ENCODE measurements at places on chromosomes 16 and 17. TPM values are rescaled to one million over a fixed set of nuclear protein-coding genes. Genes with fewer than 3 reads are reported as not detected.

- H3K27ac ChIP-seq = peak overlapping the region; percentile 65
- H3K27me3 ChIP-seq = no peaks in the 10 kb centered on the region
- H3K36me3 ChIP-seq = no peaks in the 10 kb centered on the region
Observed at GRCh38 chr17:68909066-68909465, 46.1 kb downstream of the ABCA8 start.

Gene RPL27
- total RNA-seq = 1,412 TPM

DNA sequence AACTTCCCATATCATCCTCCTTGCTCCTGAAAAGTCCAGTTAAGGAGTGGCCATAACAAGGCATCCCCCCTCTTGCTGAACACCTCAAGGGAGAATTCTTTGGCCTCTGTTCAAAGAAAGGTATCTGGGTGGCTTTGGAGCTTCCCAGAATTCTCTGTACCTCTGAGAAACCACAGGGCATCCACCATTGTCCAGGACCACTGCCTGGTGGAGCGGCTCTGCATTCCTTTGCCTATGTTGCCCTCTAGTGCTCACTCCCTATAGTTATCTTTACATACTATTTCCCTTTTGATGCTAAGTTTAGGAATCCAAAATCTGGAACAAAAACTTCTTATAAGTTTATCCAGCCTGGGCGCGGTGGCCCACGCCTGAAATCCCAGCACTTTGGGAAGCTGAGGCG lies 30.3 kb downstream of the CHD9NB start:
- H3K4me1 ChIP-seq = no peaks in the 10 kb centered on the region
- no peak for DNase-seq
- no peak overlapping the region for H3K4me3 ChIP-seq
- no peaks in the 10 kb centered on the region for H3K36me3 ChIP-seq
- H3K27me3 ChIP-seq = no peaks in the 10 kb centered on the region

DNA sequence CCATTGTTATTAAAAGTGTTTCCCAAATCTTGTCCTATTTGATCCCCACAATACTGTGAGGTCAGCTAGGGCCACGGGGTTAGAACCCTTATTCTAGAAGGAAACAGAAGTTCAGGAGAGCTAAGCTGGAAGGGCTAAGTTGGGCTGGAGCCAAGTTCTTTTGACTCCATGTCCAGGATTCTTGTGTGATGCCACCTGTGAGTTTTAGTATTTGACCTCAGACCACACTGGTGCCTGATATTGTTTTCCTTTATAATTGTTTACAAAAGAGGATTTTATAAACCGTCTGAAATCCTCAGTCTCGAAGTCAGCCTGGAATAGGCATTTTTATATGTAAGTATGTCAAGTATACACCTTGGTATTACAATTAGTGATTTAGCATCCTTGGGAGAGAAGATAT lies 332.7 kb downstream of the CBLN1 start:
- H3K4me3 ChIP-seq = no peak overlapping the region
- H3K4me1 ChIP-seq = no peaks in the 10 kb centered on the region
- H3K27ac ChIP-seq = no peak overlapping the region
- no peaks in the 10 kb centered on the region for H3K36me3 ChIP-seq
- H3K27me3 ChIP-seq = no peaks in the 10 kb centered on the region
- no peak for DNase-seq

- H3K27me3 ChIP-seq = no peaks in the 10 kb centered on the region
- H3K4me1 ChIP-seq = peaks cover 4% of the 10 kb centered on the region
- DNase-seq = peak; percentile 43
- H3K4me3 ChIP-seq = peak overlapping the region; percentile 45
- H3K27ac ChIP-seq = peak overlapping the region; percentile 63
Observed at GRCh38 chr16:53055541-53056391, 975 bp downstream of the CHD9 start.

DNA sequence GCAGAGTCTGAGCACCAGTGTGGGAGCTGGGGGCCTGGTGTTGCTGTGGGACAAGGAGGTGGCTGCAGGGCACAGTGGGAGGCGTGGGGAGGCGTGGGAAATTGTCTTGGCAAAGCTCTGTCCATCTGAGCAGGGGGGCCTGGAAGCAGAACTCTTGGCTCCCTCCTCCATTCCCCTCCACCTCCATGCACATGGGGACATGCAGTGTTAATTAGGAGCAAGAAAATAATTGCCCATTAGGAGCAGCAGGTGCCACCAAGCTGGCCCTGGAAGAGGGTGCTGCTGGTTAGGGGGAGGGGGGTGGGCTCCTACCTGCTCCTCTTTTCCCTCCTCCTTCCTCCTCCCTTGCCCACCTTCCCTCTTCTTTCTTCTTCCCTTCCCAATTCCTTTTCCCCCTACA lies 4.5 kb downstream of the TTYH2 start:
- no peak for DNase-seq
- no peak overlapping the region for H3K27ac ChIP-seq
- no peaks in the 10 kb centered on the region for H3K36me3 ChIP-seq
- H3K4me1 ChIP-seq = peaks cover 4% of the 10 kb centered on the region
- no peaks in the 10 kb centered on the region for H3K27me3 ChIP-seq
- no peak overlapping the region for H3K4me3 ChIP-seq

Measured in ovary (tissue), 10 donors.